CD4-positive, alpha-beta T cell treated with Interleukin-2 at 100 ng/mL for 4 hours (primary cell): ENCODE measurements at places on chromosomes 1 and 21.
A peak's percentile ranks its signal among the peaks of the same experiment; 100 is the strongest.

DNA sequence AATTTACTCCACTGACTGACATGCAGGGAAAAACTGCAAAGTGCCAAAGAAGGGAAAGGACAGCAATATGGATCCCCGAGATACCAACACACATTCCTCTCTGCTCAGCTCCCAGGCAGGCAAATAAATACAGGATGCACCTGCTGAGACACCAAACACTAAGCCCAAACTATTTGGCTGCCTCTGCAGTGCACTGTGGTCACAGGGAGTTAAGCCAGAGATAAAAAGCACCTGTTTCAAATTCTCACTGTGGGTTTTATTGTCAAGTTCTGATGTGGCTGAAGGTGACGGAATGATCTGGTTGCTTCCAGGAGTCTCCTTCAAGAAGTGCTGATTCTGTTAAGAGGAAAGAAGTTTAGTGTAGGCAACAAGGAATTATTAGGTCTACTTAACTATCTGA lies 17.7 kb downstream of the TEX38 start:
- DNase-seq, result no peak

GRCh38 chr1:175810305-175810704 lies 66.9 kb upstream of the TNR start:
- DNase-seq, result no peak

DNA sequence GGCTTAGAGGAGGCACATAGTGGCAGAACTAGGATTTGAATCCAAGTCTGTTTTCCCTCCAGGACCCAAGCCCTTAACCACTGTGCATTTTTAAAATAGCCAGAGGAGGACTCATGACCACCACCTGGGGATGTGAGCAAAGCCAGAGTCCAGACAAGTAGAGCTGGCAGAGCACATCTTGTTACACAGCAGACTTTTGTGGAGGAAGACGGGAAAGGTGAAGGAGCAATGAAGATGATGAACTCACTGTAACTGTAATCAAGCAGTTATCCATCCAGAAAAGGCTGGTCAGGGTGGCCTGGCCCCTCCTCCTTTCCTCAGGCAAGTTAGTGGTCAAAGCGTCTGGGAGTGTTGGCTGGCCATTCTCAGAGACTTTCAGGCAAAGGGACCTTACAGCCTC lies 50.9 kb downstream of the SLC44A3 start:
- no peak for DNase-seq

DNA sequence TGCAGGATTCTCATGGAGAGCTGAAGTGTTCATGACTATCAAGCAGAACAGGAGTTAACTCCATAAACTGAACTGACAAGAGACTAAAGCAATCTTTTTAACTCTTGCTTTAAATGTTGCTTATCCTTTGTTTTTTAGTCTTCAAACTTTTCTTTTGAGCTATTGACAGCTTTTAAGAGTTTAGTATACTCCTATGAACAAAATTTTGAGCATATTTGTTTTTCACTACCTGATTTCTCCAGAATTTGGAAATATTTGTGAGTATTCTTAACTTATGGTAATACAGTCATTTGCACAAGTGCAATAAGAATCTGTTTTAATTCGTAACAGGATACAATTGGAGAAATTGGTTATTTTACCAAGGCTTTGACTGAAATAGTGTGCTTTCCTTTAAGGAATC lies 7.2 kb downstream of the DNAI4 start:
- no peak for DNase-seq

GRCh38 chr1:100100202-100100601 lies 32.5 kb downstream of the SASS6 start:
- no peak for DNase-seq

GRCh38 chr1:21514245-21514644 lies 5.0 kb downstream of the ALPL start:
- DNase-seq, result no peak

GRCh38 chr1:16006552-16007485 lies 2.8 kb downstream of the SRARP start:
- no peak for DNase-seq

- peak; percentile 31 for DNase-seq
These were observed 3.9 kb upstream of the RGS1 start for GRCh38 chr1:192571668-192572067.

DNA sequence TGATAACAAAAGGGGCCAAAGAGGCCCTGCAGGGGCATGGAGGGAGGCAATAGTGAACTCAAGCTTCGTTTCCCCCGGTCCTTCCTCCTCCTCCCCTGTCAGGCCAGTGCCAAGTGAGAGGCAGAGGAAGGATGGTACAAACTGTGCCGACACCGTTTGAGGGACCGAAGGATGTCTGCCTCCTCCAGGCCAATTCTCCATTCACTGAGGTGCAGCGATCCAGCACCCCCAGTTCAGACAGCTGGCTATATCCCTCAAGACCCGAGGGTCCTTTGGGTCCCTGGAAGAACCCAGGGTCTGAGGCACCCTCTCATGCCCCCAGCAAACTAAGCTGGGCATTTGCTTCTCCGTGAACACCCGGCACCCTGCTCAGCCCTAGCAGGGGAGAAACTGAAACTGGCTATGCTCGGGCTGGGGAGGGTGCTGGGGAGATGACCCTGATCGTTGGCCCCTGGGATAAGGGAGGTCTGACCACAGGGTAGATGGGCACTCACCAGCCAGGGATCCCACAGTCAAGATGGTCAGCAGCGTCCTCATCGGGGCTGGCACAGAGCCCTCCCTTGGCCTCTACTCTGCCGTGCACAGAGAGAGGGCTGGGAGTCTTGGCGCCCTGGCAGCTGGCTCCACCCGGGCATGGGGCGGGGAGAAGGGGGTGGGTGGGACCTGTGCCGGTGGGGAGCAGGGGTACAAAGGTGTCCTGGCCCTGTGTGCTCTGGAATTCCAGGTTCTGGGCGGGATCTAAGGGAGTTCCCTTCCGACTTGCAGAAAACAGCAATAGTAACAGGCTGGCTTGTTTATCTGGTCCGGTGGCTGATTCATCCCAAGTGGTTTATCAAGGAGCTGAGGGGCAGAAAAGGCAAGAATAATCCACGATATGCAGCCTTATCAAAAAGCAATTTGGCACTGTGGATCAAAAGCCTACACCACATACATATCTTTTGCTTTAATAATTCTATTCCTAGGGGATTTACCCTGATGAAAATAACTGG lies at the start of gene IL22RA1:
IL22RA1 (minus strand) TSS at position 595 of the 989 bp plus-strand sequence; CDS start at position 537, 58 bp downstream.
- no peak for DNase-seq
